ENCODE measurements at places on chromosomes 1 and 21.

GRCh38 chr1:162889989-162890388, 29.0 kb upstream of the CCDC190 start:
- no peak for DNase-seq

DNA sequence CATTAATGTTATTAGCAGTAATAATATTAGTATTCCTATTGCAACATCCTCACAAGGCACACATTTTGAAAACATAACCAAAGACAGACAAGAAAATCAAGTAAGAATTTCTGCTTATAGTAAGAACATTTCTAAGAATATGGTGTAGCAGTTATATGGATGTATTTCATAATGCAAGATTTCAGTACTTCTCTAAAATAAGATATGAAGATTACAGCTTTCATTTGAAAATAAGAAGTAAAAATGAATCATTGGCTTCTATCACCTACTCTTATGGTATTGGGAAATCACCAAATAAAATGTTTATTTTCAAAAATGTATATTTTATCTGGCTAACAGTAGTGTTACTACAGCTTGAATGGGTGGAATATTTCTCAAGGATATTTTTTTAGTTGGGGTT, 103.8 kb upstream of the USP25 start:
- no peak for DNase-seq

- DNase-seq, result no peak
Observed at GRCh38 chr1:62437273-62437940, 558 bp downstream of the USP1 start.

GRCh38 chr1:23585321-23586022, 26.2 kb upstream of the ID3 start:
- DNase-seq, result no peak

GRCh38 chr1:203555511-203556046, 61.6 kb downstream of the OPTC start:
- DNase-seq, result no peak

DNA sequence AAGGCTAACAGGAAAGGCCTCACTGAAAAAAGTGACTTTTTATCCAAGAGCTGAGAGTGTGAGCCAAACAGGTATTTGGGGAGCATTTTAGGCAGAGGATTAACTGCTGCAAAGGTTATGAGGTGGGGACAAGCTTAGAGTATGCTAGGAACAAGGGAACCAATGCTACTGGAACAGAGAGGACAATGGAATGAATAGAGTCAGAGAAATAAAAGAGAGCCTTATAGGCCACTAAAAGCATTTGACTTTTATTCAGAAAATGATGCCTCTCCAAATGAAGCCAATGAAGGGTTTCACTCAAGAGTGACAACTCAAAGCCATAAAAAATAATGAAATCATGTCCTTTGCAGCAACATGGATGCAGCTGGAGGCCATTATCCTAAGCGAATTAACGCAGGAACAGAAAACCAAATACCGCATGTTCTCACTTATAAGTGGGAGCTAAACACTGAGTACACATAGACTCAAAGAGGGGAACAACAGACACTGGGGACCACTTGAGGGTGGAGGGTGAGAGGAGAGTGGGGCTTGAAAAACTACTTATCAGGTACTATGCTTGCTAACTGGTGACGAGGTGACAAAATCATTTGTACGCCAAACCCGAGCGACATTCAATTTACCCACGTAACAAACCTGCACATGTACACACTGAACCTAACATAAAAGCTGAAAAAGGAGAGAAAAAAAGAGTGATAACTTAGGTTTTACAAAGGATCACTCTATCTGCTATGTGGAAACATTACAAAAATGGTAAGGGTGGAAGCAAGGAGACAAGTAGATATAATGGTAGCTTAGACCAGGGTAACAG, 11.1 kb downstream of the PTP4A2 start:
- no peak for DNase-seq

- DNase-seq, result no peak
Observed at GRCh38 chr1:56206391-56206790, 373.0 kb downstream of the PLPP3 start.

GRCh38 chr1:63701187-63701586, 72.6 kb upstream of the ROR1 start:
- DNase-seq, result no peak

DNA sequence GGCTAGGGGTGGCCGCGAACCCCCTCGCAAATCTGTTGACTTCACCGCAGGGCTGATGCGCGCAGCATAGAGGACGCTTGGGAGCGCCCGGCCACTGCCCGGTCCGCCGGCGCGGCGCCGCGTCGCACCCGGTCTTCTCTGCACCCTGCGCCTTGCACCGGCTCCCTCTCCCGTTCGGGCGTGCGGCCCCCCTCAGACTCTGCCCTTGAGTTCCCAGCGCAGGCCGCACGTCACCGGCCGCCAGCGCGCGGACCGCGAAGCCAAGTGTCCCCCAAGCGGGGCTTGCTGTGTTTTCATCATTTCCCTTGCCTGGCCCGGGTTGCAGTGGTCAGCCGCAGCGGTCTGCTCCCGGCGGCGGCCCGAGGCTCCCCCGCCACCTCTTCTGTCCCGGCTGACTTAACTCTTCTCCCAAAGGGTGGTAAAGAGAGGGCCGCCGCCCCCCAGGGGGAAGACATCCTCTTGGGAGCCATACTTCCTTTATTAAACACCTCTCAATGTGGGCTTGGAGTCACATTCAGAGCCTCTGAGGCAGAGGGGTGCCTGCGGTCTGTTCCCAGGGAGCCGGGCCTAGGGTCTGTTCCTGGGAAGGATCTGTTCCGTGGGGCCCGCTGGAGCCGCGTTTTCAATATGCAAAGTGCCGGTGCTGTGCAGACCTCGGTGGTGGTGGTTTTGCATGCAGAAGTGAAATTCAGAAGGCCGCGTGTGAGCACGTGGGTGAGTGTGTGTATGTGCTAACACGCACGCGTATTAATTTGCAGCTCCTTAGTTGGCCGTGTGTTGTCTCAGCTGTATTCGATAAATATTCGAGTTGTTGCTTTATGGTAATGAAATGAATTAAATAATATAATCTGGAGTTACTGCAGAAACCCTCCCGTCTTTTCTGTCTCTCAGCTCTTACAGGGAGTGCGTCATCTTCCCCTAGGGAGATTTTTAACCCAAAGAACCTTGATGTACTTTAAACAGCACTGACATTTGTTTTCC, 17.6 kb downstream of the PBX1 start:
- no peak for DNase-seq

DNA sequence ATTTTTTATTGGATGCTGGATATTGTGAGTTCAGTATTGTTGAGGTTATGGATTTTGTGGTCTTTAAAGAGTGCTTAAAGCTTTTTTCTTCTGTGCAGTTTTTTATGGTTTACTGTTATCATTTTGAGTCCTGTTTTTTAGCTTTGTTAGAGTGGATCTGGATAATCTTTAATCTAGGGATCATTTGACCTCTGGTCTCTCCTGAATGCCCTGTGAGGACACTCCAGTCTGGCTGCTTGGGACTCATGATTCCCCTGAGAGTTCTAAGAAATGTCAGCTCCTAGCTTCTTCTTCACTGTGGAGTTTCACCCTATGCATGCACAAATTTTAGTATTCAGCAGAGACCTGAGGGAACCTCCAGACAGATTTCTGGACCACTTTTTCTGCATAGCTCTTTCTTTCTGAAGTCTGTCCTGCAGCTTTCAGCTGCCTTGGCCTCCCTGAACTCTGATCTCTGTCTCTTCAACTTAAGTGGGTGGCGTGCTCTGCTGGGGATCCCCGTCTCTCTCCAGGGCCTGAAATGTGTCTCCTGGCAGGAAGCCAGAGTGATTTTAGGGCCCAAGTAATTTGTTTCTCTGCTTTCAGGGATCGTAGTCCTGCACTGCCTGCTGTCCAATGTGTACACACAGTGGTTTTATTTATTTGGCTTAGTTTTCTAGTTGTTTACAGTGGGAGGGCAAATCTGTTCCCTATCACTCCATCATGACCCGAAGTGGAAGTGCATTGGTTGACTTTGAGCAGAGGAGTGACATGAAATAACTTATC, 14.7 kb downstream of the PEX14 start:
- no peak for DNase-seq

DNA sequence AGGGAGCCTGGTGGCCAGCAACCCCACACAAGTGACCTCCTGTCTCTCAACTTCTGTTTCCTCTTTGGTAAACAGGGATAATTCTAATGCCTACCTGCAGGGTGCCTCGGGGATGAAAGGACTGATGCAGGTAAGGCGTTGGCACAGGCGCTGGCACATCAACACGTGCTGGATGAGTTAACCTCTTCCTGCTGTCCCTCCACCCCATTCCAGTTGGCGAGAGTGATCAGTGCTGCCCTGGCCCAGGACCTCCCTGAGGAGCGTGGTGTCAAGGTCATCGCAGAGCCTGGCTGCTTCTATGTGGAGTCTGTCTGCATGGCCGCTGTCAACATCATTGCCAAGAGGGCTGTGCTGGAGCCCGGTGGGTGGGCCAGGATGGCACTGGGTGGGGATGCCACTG, 69.1 kb upstream of the TINAGL1 start:
- DNase-seq, result no peak

- no peak for DNase-seq
Observed at GRCh38 chr21:45518742-45519141, 23.5 kb downstream of the SLC19A1 start.

- DNase-seq, result no peak
Observed at GRCh38 chr1:22452481-22452957, 868 bp downstream of the ZBTB40 start.

DNA sequence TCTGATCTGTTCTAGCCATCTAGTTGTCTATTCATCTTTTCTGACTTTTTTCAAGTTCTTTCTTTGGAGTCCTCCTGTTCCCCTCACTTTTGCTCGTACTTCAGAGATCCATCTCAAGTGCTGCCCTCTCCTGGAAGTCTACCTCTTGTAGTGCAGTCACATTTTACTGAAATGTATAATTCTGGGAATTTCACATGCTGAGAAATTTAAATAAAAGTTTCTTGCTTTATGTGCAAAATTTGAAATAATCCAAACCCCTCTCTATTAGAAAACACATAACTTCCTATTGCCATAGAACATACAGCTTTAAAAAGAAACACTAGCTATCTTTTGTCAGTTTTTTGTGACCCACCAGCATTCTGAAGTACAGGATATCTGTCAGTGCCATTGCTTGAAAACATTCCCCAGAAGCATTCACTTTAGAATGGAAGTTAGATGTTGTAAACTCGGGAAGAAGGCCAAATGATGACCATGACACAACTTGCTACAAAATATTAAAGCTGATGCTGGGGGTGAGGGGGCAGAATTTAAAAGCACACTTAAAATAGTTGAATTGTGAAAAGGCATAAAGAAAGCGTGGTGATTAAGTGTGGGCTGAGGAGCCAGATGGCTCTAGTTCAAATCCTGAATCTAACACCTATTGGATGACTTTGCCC, 22.0 kb downstream of the RLF start:
- no peak for DNase-seq

DNA sequence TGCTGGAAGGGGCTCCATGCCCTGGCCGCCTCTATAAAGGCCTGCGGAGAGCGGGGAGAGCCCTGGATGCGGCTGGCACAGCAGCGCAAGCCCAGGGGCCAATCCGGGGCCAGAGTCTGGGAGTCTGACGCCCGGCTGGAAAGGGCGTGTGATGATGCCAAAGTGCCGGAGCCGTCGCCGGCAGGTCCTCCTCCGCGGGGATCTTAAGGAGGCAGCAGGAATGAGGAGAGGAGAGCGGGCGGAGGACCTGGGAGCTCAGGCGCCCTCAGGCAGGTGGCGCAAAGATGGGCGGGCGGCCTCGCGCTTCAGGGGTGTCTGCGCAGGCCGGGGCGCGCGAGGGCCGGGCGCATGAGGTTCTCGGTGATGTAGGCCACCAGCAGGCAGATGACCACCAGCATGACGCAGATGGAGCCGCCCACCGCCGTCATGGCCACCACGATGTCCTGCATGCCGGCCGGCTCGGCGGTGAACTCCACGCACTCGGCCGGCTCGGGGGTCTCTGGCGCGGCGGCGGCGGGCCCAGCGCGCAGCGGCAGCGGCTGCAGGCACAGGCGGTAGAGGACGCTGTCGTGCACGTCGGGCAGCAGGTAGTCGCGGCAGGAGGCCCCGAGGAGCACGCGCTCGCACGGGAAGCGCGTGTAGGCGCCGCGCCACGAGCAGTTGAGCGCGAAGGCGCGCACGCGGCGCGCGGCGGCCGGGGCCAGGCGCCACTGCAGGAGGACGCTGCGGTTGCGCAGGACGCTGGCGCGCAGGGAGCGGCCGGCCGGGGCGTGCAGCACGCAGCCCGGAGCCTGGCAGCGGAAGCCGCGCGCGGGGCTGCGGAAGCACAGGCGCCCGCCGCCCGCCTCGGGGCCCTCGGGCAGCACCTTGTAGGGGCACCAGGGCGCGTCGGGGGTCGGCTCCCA, 653 bp downstream of the FNDC10 start:
- DNase-seq, result no peak

GRCh38 chr1:30331415-30332065, 391.8 kb downstream of the MATN1 start:
- no peak for DNase-seq

DNA sequence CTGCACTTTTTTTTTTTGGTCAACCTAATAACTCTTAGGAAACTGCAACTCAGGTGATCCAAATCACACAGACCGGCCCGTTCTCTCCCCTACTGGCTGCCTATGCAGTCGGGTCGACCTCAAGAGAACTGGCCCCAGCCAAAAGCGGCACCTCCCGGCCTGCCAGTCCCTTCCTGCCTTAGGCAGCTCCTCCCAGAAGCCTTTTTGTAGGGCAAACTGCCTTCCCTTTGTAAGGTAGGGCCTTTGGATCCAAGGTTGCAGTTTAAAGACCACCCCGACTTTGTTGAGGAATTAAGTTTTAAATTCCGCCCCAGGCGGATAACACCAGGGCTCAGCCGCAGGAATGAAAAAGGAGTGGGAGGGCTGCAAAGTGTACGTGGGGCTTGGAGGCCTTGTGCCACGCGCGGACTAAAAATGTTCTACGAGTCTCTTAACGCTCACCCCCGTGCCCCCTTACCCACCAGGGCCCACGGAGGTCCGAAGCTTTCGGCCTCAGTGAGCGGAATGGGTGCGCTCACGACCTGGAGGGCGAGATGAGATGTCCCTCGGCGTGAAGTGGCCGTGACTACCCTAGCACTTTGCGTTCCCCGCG, 642 bp upstream of the ST3GAL3 start:
- DNase-seq, result no peak

- no peak for DNase-seq
Observed at GRCh38 chr21:45355573-45355972, 49.4 kb upstream of the COL18A1 start.

- DNase-seq, result no peak
Observed at GRCh38 chr1:4407851-4408250, 246.6 kb upstream of the AJAP1 start.

- DNase-seq, result peak; percentile 5
Observed at GRCh38 chr1:32372149-32372756, 9.9 kb downstream of the TSSK3 start.

DNA sequence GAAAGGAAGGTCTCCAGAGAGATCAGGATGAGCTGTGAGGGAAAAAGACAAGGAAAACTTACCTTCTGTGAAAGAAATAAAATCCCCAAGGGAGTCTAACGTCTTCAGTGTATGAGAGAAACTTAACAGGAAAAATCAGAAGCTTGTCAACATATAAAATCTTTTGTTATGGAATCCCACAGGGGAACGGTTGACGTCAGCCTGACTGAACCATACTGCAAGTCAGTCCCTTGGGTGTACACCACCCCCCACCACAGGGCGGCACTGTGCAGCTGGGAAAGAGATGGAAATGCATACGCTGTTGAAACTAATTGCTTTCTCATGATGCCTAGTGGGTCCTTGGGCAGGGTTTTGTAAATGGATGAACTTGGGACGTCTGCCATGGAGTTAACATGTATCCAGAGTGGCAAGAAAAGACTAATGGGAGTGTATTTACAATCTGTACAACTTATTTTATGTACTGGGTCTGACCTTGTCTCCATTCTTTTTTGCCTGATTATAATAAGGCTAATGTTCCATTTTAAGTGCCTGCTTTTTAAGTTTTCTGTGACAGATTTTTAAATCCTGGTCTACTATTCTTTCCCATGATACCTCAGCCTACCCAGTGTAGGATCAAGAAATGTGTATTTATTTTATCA, 22.7 kb downstream of the UTP25 start:
- no peak for DNase-seq
